Head of caudate nucleus (tissue), 42 donors: ENCODE measurements at places on chromosomes 6 and 20.

DNA sequence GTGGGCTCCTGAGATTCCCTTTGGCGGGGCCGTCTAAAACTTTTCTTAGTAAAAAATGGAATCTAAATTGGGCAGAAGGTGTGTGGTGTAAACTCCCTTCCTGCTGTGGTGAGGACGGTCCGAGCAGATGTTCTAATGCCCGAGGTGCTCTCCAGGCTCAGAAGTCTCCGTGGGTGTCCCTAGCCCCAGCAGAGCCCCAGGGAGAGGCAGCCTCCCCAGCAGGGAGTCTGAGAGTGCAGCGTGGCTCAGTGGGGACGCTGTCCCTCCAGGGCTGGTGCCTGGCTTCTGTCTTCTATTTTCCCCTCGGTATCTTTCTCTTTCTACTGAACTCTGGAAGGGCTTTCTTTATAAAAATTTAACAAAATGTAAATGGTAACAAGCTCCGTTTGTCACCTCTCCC is 208.2 kb downstream of the SMOC2 start:
- no peak for DNase-seq

DNA sequence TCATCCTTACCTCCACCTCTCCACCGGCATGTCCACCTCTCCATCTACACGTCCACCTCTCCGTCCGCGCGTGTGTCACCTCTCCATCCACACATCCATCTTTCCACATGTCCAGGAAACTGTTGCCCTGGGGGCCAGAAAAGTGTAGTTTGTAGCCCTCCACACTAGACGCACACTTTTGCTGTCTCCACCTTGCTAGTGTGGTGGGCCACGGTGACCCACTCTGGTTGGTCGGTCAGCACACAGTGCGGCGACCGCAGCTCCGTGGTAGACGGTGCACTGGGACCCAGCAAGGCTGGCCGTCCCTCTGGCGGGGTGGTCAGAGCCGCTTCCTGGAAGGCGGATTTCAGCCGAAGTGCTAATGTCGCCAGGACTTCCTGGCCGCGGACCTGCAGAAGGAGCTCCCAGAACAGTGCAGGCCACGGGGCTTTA is 268.6 kb downstream of the DLL1 start:
- no peak for DNase-seq

DNA sequence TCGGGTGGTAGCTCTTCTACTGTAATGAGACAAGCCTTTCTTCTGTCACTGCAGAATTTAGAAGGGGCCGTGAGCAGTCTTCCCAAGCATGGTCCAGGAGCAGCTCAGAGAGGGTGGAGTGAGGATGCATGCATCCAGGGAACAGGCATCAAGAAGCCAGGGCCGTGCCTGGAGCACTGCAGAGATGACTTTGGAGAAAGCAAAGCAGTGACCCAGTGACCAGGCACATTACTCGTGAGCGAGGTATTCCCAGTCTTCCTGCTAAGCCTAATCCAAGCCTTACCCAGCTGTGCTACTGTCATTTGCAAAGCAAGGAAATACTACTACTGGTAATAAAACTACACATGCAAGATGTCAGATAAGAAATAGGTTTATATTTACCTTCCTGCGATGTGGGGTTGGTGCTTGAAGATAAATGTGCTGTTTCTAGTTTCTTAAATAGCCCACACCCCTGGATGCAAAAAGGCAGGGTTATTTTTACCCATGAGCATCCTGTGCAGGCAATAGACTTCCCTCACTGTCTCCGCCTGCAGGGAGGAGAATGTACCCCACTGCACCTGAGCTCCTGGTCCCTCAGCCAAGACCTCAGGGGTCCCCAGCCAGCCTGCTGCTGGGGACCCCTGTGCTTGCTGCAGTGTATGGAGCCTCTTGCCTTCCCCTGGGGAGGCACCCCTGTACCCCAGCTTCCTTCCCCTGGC is 62.9 kb downstream of the SSR1 start:
- DNase-seq, result no peak

- no peak for DNase-seq
These were observed 242.4 kb downstream of the OGFRL1 start for GRCh38 chr6:71531006-71531405.

GRCh38 chr6:166825553-166826145 is 130.7 kb downstream of the RNASET2 start:
- DNase-seq, result no peak

DNA sequence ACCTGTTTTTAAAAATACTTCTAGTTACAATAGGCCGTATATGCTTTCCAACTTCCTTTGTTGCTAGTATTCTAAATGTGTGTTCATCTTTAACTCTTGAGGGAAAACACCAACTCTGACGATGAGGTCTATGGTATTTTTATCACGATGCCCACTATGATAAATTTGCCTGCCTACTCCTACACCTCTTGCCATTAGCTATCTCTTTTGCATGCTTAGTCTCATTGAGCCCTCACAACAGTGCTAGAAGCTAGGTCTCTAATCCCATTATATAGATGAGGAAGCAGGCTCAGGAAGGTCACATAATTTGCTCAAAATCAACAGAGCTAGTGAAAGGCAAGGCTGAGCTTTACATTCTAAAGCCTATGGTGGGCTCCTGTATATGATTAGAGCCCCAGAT is 13.2 kb downstream of the AAR2 start:
- no peak for DNase-seq

- no peak for DNase-seq
These were observed 78.8 kb downstream of the COL21A1 start for GRCh38 chr6:56168596-56168995.

DNA sequence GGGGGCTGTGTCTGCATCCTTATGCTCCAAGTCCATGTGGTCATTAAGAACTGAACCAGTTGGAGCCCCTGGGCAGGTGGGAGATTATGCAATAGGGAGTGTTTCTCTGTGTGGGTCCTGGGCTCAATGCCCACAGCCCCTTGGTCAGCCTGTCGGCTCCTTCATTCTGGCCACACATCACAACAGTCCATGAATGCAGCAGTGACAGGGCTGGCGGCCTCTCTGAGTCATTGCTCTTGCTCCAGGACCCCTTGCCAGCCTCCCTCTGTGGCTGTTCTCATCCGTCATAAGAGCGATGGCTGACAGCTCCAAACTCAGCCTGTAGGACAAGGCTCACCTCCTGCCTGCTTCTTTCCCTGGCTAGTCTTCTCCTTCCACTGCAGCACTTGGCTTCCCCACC is 609.5 kb upstream of the CDH4 start:
- no peak for DNase-seq

- no peak for DNase-seq
These were observed 189.3 kb upstream of the ARG1 start for GRCh38 chr6:131383421-131384411.

- peak; percentile 15 for DNase-seq
These were observed 205.1 kb downstream of the DLL1 start for GRCh38 chr6:170085475-170086401.

GRCh38 chr6:64439274-64439673 is 803.7 kb downstream of the PHF3 start:
- DNase-seq, result no peak

DNA sequence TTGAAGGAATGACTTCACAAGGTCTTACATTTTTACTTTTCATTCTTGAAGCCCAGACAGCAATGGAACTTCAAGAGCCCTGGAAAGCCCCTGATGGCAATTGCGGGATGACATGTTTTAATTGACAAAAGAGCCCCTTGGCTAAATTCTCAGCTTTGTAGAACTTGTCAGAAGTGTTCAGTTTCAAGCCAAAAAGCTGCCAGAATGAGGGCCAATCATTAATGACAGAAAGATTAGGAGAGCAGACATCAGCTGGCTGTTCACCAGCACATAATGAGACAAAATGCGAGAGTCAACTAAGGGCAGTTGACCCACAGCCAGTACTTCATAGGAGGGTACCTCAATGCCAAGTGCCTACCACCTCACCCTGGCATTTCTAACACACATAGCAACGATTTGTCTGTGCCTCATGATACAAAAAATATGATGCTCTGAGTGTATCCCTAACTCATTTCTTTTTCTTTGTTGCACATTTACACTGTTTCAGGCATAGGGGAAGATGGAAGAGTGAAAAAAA is 243.1 kb downstream of the MYLK4 start:
- DNase-seq, result no peak

DNA sequence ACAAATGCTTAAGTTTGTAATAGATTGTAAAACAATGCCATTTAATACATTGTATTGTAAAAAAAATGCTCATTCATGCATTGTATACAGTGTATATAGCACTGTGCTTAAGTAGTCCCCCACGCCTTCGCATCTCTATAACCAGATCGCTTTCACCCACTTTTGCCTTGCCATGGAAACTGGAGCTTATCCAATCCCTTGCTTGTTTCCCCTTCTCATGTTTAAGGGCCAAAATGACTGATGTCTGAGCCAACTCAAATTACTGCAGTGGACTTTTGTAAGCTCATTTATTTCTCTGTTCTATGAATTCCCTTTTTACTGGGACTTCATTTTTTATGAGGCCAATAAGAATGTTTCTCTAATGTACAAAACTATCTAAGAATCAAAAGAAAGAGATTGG is 730.9 kb upstream of the GJE1 start:
- DNase-seq, result no peak

DNA sequence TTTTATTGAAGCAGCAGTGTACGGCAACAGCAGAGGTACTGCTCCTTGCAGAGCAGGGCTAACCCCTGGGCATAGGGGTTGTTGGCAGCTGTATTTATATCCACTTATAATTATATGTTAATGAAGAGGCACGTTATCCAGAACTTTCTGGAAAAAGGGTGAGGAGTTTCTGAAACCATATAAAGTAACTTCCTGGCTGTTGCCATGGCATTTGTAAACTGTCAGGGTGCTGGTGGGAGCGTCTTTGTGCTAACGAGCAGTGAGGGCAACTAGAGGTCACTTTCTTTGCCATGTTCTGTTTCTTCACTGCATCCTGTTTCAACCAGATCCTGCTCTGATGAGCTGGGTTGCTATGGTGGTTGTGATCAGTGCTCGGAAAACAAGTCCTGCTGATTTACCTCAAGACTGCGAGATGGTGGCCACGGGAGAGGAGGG is 11.1 kb upstream of the ARFGEF2 start:
- no peak for DNase-seq

GRCh38 chr6:26129656-26130055 is 42.4 kb downstream of the HFE start:
- no peak for DNase-seq

GRCh38 chr20:59217794-59218280 is 54.2 kb downstream of the ZNF831 start:
- DNase-seq, result no peak
